ENCODE measurements at places on chromosomes 11 and 22.
A peak's percentile ranks its signal among the peaks of the same experiment; 100 is the strongest.

DNA sequence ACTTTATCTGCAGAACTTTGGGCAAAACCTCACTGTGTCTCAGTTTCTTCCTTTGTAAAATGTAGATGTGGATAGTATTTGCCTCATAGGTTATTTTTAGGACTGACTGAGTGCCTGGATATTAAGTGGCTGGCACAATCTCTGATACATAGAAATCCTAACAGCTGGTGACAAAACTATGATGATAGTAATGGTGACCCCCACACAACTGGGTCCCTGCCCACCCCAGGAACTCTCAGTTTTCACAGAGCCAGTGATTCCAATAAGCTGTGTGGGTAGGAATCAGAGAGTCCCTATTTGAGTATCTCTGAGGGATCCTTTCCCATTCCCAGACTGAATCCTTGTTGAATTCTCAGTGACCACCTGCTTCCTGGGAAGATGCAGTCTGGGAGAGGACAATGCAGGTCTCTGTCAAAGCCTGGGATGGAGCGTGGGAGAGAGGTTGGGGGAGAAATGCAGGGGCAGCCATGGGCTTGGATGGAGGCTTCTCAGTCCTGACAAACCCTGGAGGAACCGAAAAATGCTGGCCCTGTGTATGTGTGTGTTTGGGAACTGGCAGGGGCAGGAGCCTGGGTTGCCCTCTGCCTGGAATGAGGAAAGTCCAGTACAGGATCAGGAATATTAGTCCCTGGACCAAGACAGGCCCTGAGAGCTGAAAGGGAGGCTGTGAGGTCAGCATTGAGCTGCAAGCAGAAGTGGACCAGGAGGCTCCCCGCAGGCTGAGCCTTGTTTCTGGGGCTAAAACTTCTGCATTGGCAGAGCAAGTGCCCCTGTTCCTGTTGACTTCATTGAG is 6.1 kb upstream of the P2RY6 start:
- DNase-seq = peak; percentile 72

DNA sequence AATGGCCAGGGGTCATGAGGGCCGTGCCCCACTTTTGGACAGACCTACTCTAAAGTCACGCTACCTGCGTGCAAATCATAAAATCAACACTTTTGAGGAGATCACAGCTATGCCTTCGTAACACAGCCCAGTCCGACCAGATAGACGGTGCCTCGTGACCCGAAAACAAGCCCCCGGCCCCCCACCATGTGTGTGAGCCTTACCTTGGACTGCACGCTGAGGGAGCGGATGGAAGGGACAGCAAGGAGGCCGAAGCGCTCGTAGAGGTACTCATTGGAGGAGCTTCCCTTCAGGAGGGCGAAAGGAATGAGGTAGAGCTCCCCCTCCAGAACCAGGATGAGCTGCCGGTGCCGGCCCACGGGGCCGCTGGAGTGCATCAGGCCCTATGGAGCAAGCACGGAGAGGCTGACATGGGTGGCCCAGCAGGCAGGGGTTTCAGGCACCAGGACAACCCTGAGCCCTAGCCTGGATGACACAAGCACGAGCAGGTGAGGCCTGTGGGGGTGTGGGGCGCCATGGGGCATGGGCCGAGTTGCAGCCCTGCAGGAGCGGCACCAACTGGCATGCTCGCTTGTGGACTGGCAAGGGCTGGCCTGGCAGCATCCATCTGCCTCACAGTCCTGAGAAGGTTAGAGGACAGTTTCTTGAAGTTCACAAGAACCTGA is 82.2 kb upstream of the PITPNB start:
- no peak for DNase-seq

- no peak for DNase-seq
Observed at GRCh38 chr11:124762624-124763155, 600 bp upstream of the ESAM start.

GRCh38 chr11:29280452-29280851 is 736.4 kb downstream of the KCNA4 start:
- DNase-seq = no peak

- no peak for DNase-seq
Observed at GRCh38 chr11:96045622-96046456, 121.9 kb upstream of the MTMR2 start.

- DNase-seq = no peak
Observed at GRCh38 chr11:56396047-56396446, 16.4 kb upstream of the OR5AL1 start.

DNA sequence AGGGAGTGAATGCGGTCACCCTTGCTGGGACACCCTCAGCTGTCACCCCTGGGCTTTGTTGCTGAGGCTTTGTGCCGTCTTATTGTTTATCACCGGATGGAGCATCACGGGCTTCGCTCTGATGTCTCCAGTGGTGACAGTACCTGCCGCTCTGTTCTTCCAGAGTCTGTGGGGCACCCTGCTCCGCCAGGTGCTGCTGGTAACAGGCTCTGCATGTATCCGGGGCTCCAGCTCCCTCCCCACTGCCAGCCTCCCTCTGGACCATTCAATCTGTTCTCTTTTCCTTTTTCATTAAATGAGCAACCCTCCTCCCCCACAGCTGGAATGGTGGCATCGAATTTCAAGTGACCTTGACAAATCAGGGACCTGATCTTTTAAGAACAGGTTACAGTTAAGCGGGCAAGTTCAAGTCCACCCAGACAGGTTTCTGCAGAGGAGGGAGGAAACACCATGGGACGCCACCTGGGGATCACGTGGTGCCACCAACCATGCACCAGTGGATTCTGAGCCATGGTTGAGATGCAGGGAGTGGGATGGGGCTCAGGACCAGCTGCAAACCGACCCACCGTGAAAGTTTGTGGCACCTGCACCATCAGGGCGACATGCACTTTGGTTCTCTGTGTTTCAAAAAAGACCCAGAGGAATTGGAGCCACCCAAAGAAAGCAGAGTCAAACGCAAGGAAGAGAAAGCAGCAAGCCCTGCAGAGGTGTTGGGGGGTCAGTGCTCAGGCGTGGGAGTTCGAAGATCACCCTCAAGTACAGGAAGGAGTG is 89.3 kb downstream of the BCR start:
- DNase-seq = no peak

GRCh38 chr11:11215944-11216343 is 137.1 kb downstream of the CSNK2A3 start:
- no peak for DNase-seq
